ENCODE measurements at places on chromosomes 4 and X. TPM values are rescaled to one million over a fixed set of nuclear protein-coding genes. Genes with fewer than 3 reads are reported as not detected.

IL2RG gene
- 1.9 TPM for total RNA-seq

SLC25A31 gene
- total RNA-seq = not detected

SLC9B1 gene
- 0.28 TPM for total RNA-seq

RHOXF1 gene
- not detected for total RNA-seq

IQCM gene
- not detected for total RNA-seq

PRR32 gene
- not detected for total RNA-seq

GAGE12J gene
- not detected for total RNA-seq
